ENCODE measurements at places on chromosomes 2 and 18.

DNA sequence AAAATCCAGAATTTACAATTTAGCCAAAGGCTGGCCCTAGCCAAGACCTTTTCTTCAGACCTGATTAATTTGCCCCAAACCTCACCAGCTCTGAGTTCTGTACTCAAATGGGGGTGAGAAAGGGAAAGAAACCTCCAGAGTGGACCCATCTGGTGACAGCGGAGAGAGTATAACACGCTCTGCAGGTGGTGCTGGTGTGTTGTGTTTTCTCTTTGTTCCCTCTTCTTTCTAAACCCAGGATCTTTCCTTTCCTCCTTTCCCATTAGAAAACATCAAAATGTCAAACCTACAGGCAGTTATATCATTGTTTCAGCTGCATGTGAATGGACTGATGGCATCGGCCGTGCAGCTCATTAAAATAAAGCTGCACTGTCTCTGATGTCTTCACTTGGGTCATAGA is 253.2 kb upstream of the SP5 start:
- DNase-seq: no peak

GRCh38 chr2:238841542-238842164 is 6.2 kb upstream of the TWIST2 start:
- DNase-seq: no peak

DNA sequence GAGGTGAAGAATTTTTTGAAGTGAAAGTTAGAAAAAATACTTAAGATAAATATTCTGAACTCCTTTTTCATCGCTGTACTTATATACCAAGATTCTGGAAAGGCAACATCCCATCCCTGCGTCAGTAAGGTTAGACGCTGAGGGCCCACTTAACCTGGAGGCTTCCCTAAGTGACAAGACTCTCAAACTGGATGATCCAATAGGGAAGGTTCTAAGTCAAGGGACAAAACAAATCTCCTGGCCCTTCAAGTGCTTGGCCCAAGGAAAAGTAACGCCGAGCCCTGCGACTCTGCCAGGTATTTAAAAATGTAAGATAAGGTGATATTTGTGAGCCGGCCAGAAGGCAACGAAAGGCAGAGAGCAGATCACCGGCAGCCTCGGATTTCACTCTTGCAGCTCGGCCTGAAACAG is 1.3 kb downstream of the STK39 start:
- DNase-seq: no peak

- no peak for DNase-seq
These were observed 547.3 kb upstream of the VWC2L start for GRCh38 chr2:213863541-213863940.
